ENCODE measurements at places on chromosomes 5 and 9. TPM values are rescaled to one million over a fixed set of nuclear protein-coding genes. Genes with fewer than 3 reads are reported as not detected.

GRCh38 chr5:92468295-92468694 lies 1085.2 kb upstream of the ARRDC3 start:
- no peak for DNase-seq

GRCh38 chr5:98563885-98564653 lies 209.4 kb upstream of the RGMB start:
- no peak for DNase-seq

DNA sequence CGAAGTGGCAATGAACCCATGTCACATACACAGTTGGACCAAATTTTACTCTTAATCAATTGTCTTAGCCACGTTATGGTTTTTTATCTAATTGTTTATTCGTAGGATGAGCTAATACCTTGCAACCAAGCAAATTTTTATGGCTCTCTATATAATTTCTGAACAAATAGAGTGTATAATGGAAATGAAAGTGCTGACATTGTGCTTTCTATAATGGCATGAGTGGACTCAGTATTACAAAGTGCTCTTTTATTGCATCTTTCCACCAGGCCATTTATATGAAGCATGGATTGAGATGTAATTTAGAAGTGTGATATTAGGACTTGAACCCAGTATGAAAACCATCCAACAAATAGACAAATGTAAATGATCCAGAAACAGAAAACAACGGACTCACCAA lies 1096.0 kb downstream of the DTWD2 start:
- DNase-seq = no peak

- no peak for DNase-seq
Measured at GRCh38 chr9:93286252-93287188, 102.6 kb downstream of the WNK2 start.

- no peak for DNase-seq
Measured at GRCh38 chr9:69172895-69173294, 1.2 kb upstream of the TJP2 start.

GRCh38 chr9:10999646-11000045 lies 386.8 kb upstream of the PTPRD start:
- no peak for DNase-seq

GRCh38 chr9:115385383-115386122 lies 267.6 kb upstream of the TNC start:
- DNase-seq = no peak

- no peak for DNase-seq
Measured at GRCh38 chr5:53613061-53613460, 52.6 kb downstream of the NDUFS4 start.

GRCh38 chr9:81461196-81461595 lies 228.2 kb downstream of the TLE1 start:
- no peak for DNase-seq

DNA sequence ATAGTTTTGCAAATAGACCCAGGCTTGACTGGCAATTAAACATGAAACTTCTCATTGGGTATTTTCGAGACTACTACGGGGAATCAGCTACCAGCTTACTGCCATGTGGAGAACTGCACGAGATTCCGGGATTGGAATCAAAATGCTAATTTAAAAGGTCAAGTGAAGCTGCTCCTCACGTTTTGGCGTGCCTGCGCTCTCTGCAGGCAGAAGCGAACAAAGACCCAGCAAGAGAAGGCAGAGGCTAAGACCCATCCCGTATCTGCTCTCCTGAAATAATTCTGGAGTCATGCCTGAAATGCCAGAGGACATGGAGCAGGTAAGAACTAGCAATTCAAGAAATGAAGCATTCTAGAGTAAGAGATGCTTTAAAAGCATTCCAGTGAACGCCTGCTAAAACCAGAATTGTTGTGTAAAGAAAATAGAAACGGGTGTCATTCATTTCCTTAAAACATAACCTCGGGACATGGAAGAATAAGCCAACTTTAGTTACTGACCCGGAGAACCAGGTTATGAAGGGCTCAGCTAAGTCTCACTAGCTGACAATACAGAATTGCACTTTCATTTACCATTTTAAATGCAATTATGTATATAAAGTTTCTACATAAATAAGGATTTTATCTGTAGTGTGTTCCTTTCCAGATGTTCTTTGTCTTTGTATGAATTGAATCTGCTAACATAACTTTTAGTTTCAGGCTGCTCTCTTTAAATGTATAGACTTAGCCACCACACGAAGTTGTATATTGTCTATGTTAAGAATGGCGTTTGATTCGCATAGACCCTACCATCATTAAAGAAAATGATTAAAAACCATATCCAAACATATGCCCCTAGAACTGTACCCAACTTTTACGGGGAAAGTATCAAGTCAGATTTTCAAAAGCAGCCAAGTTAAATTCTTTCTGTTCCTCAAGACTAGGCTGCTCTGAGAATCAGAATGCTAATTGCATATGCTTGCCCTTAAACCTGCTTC lies 2.0 kb upstream of the MAT2B start:
- peak; percentile 38 for DNase-seq

DNA sequence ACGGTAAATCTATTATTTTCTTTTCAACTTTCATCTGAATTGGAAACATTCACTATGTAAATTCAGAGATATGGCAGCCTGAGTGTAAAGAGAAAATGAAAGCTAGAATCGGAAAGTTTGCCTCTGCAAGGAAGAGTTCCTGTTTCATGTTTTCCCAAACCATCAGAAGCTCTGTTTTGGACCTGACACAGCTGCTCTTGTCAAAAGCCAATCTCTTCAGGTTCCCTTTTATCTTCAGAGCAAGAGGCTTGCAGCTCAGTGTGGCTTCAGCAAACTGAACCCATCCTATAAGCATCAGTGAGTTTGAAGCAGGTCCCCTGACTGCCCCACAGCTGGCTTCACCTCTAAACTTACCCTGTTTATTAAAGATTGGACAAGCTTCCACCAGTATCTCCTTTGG lies 1099.7 kb downstream of the DTWD2 start:
- no peak for DNase-seq

- no peak for DNase-seq
Measured at GRCh38 chr5:59749782-59750520, 143.6 kb downstream of the PDE4D start.

GRCh38 chr9:137432687-137433348 lies 8.3 kb downstream of the ENTPD8 start:
- no peak for DNase-seq

DNA sequence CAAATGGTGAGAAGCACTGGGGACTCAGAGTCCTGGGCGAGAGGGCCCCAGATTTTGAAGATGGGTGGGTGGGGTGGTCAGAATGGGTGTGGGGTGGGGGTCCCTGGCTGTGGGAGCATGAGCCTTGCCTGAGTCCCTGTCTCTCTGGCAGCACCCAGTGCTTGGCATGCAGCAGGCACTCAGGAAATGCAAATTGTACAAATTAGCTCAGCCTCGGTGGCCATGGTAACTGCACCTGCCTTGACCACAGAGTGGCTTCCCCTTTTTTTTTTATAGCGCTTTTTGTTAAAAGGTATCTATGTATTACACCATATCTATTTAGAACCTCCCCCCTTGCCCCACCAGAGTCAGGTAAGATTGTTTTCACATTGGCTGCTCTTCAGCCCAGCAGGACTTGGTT lies 19.2 kb upstream of the PITX1 start:
- DNase-seq = no peak

- no peak for DNase-seq
Measured at GRCh38 chr9:96392263-96392662, 8.8 kb upstream of the SLC35D2 start.

Gene BAG1
- 30.1 TPM for polyA plus RNA-seq

Gene WDR38
- not detected for polyA plus RNA-seq

Gene SPATA31D4
- not detected for polyA plus RNA-seq

Gene PAEP
- polyA plus RNA-seq = not detected

Gene SGCD
- polyA plus RNA-seq = not detected

Gene F2RL1
- polyA plus RNA-seq = 131 TPM

Gene SEC24A
- polyA plus RNA-seq = 19.2 TPM

Gene CDC14B
- 4.5 TPM for polyA plus RNA-seq

Gene EQTN
- polyA plus RNA-seq = 0.21 TPM

Gene NR5A1
- not detected for polyA plus RNA-seq

Gene QRFP
- not detected for polyA plus RNA-seq

Gene NEK6
- polyA plus RNA-seq = 56.4 TPM

All from keratinocyte (primary cell).